ENCODE measurements at places on chromosomes 16 and 17.

DNA sequence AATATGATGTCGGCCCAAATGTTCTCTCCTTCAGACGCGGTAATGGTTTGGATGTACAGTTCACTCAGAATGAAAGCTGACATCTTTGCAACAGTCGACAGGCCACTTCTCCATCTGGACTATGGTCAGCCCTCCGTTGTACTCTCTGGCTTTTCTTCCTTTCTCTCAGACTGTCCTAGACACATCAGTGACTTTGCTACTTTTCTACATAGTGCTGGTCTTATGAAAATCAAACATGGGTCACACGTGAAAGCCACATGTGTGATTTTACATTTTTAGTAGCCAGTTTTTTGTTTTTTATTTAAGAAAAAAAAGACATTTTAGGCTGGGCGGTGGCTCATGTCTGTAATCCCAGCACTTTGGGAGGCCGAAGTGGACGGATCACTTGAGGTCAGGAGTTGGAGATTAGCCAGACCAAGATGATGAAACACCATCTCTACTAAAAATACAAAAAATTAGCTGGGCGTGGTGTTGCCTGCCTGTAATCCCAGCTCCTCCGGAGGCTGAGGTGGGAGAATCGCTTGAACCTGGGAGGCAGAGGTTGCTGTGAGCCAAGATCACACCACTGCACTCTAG lies 644.1 kb downstream of the KCNJ2 start:
- DNase-seq: no peak

DNA sequence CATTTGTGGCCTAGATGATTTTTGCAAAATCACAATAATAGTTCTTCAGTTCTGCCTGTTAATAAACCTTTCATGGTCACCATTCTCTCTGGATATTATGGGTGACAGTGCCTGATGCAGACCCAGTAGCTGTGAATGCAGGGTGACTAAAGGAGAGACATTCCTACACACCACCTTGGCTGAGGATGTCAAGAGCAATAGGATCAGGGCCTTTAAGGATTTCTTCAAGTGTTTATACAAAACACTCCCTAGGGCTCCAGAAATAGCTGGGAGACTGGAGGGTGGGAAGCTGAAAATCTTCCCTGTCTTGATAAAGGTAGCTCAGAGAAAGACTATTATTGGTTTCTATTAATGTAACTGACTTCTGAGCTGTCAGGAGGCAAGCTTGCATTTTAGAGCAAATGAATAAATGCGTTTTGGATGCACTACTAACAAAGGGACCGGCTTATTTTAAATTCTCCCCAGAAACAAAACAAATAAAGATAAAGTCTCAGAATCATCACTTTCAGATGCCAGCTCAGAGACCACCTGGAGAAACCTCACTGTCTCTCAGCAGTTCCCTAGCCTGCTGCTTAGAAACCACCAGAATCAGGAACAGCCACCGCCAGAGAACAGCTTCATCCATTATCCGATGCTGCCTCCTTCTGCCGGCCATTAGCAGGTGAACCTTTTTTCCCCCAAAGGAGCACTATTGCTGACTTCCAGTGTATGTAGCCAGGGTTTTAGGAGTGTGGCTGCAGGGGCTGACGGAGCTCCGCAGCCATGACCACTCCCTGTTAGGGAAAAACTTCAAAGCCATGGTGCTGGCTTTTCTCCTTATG lies 171.4 kb upstream of the DYNLRB2 start:
- DNase-seq: no peak

DNA sequence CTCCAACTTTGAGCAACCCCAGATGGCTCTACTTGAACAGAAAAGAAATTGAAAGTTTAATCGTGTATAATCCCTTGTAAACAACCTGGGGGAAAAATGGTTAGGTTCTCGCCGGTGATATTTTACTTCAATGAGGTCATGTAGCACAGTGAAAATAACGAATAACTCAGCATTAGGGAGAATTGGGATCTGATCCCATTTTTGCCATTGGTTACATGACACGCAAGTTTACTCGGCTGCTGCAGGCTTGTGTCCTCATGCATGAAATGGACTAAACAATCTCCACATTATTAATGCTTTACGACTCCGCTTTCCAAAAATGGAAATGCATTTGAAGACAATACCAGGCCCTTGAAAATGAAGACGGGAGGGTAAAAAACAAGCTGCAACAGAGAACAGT lies 45.5 kb upstream of the LRRC37A3 start:
- no peak for DNase-seq

- no peak for DNase-seq
Measured at GRCh38 chr17:39776252-39776651, 38.5 kb downstream of the GRB7 start.

- no peak for DNase-seq
Measured at GRCh38 chr17:45580924-45581323, 90.4 kb upstream of the PLEKHM1 start.

- no peak for DNase-seq
Measured at GRCh38 chr17:17309356-17309755, 6.2 kb downstream of the NT5M start.

- DNase-seq: peak; percentile 79
Measured at GRCh38 chr17:7579001-7579833, at the start of gene CD68. Gene CD68, plus strand, starts transcription at chr17:7579638. Its CDS starts 40 bp downstream, at chr17:7579678.

GRCh38 chr17:32126746-32127145 lies 15.6 kb upstream of the RHOT1 start:
- DNase-seq: no peak

- DNase-seq: no peak
Measured at GRCh38 chr16:4332083-4332482, 16.2 kb downstream of the GLIS2 start.

DNA sequence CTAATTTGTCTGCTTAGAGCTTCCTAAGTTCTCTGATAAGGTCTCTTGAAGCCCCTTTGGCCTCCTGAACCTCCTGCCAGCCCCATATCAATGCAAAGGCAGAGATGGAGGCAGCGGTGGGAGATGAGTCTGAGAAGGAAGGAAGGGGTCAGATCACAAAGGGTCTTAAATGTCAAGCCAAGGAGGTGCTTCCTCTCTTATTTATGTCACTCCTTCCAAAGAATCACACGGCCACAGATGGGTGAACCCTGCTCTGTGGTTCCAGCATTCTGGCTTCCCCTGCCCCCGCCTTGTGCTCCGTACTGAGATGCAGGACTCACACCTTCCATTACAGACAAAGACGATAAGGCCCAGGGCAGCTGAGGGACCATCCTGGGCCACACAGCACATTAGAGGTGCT lies 96.3 kb downstream of the GSG1L start:
- no peak for DNase-seq

GRCh38 chr16:10086620-10087019 lies 95.6 kb downstream of the GRIN2A start:
- no peak for DNase-seq

- no peak for DNase-seq
Measured at GRCh38 chr16:18853694-18854093, 52.3 kb upstream of the ARL6IP1 start.

- DNase-seq: no peak
Measured at GRCh38 chr16:76941113-76941512, 249.9 kb upstream of the MON1B start.

DNA sequence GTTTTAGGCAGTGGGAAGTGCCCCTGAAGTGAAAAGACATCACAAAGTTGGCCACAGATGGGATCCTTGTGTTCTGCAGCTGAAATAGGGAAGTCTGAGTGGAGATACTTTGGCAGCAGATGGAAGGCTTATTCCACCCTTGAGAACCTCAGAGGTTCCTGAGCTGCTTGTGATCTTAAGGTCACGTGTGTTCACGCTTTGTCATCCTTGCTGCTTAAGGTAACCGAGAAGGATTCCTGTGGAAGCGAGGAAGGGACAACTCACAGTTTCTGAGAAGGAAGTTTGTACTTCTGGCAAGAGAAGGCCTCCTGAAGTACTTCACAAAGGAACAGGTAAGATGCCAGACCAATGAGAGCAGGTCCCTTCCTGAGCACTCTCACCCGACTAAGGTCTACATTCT lies 12.2 kb downstream of the ADAP2 start:
- no peak for DNase-seq

GRCh38 chr17:20234276-20234675 lies 225.1 kb downstream of the SPECC1 start:
- no peak for DNase-seq

- peak; percentile 54 for DNase-seq
Measured at GRCh38 chr16:4692460-4693295, 684 bp upstream of the NUDT16L1 start.

- DNase-seq: no peak
Measured at GRCh38 chr17:44972953-44973352, 4.8 kb upstream of the C1QL1 start.

- peak; percentile 41 for DNase-seq
Measured at GRCh38 chr17:64130559-64131001, 636 bp upstream of the ERN1 start.

DNA sequence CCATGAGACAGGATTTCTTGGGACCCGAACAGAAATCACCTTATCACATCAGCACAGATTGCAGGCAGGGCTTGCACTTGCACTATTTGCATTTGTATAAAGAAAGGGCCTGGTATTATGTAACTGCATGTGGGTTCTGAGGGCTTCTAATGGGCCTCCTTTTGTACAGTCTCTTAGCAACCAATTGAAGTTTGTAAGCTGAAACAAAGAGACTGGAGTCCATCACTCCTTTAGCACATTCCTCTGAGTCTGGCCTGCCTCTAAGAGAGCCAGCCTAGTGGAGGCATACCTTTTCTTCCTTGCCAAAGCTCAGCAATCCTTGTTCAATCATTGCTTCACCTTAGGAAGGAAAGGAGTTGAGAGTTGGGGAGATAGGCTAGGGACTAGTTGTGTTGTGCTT lies 387.1 kb downstream of the XYLT1 start:
- DNase-seq: no peak

GRCh38 chr16:67215706-67216105 lies 11.2 kb upstream of the TMEM208 start:
- no peak for DNase-seq

- DNase-seq: no peak
Measured at GRCh38 chr17:47907932-47908562, 12.0 kb downstream of the SP2 start.

- DNase-seq: no peak
Measured at GRCh38 chr17:46032909-46033308, 33.9 kb downstream of the STH start.

DNA sequence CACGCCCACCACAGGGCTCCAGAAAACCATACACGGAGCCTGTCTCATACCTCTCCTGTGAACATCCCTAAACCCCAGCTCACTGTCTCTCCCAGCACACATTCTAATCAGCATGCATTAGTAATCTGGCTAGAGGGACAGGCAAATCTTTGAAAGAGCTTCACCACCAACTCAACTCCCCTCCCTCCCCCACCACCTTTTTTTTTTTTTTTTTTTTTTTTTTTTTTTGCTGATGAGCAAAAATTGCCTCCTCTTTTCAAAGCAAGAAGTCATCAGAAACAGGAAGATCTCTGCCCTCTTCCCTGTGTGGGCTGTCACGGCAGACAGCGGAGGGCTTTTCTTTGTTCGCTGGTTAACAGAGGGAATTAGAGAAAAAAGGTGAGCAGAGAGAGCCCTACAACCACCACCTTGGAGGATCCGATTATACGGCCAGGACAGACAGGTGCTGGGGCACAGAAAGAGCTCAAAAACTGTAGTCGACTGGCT lies 19.9 kb downstream of the GAS7 start:
- DNase-seq: no peak

GRCh38 chr16:75957870-75958269 lies 231.6 kb upstream of the CPHXL start:
- DNase-seq: no peak

DNA sequence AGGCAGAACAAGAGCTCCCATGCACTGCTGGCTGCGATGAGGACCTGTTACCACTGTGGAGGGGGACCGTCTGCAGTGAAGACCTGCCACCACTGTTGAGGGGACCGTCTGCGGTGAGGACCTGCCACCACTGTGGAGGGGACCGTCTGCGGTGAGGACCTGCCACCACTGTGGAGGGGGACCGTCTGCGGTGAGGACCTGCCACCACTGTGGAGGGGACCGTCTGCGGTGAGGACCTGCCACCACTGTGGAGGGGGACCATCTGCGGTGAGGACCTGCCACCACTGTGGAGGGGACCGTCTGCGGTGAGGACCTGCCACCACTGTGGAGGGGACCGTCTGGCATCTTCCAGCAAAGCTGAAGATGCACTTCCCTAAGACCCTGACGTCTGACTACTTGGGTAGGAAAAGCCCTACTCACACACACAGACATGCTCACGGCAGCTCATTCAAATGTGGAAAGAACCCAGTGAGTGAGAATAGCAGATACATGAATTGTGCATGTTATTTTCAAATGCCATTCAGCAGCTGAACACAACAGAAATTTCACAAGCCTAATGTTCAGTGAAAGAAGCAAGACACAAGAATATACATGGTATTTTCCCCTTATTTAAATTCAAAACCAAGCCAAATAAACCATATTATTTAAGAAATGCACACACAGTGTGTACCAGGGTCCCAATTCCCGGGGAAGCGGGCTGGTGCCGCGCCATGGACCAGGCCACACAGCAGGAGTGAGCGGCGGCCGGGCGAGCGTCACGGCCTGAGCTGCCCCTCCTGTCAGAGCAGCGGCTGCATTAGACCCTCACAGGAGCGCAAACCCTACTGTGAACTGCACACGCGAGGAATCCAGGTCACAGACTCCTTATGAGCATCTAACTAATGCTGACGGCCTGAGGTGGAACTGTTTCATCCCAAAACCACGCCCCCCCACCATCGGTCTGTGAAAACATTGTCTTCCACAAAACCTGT lies 64.2 kb upstream of the METRNL start:
- DNase-seq: no peak

- no peak for DNase-seq
Measured at GRCh38 chr17:19411631-19412030, 599 bp downstream of the RNF112 start.

DNA sequence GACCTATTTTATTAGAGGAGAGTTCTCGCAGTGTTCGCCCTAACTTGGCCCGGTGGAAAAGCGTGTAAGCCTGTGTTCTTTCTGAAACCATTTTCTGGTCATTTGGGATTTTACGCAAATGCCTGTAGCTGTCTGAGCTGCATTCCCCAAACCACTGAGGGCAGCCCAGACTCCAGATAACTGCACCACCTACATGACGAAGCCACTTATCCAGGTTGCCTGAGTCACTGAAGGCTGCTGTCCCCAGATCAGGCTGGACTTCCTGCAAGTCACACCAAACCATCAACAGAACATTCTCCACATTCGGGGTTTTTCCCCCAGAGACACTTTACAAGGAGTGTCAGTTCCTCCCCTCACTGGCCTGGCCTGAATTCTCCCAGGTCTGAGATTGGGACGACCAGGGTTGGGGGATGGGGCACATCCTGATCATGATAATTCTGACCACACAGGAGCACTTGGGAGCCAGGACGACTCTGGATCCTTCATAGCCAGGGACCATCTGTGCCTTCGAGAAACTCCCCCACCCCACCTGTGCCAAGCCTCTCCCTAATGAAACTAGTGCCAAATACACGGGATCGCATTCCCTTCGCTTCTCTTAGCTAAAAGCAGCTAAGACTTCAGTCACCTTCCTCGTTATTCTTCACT lies 2.3 kb downstream of the RPRML start:
- no peak for DNase-seq

GRCh38 chr16:67423611-67424260 lies 7.2 kb upstream of the HSD11B2 start:
- DNase-seq: no peak

- peak; percentile 90 for DNase-seq
Measured at GRCh38 chr16:55832773-55833691, at the start of gene CES1. Gene CES1, minus strand, starts transcription at chr16:55833096. Its CDS starts 41 bp downstream, at chr16:55833055.

- DNase-seq: peak; percentile 58
Measured at GRCh38 chr16:80027007-80027965, 426.7 kb upstream of the MAF start.

- DNase-seq: no peak
Measured at GRCh38 chr16:85045641-85046471, 18.3 kb downstream of the KIAA0513 start.

- DNase-seq: peak; percentile 51
Measured at GRCh38 chr17:43356999-43357398, 41.8 kb upstream of the ARL4D start.
